CD4-positive, alpha-beta memory T cell (primary cell): ENCODE measurements at places on chromosomes 13 and 19. TPM values are rescaled to one million over a fixed set of nuclear protein-coding genes. Genes with fewer than 3 reads are reported as not detected.

Gene GRAMD1A
- 205 TPM for total RNA-seq

DNA sequence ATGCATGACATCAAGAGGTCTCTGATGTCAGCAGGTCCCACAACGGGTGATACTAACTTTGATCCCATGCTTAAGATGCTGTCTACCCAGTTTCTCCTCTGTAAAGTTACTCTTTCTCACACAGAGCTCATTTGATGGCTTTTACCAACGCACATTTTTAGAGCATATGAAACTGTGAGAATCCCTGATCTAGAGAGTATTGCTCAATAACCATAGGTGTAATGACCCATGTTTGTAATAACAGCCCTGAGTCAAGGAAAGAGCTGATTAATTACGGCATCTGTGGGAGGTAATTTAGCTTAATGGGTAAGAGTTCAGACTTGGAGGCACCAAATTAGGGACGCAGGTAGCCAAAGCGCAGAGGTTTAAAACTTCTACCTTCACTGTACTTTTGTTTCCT, 18.0 kb upstream of the IZUMO2 start:
- DNase-seq, result no peak
- no peaks in the 10 kb centered on the region for H3K36me3 ChIP-seq
- no peaks in the 10 kb centered on the region for H3K27me3 ChIP-seq
- H3K4me3 ChIP-seq, result no peak overlapping the region

DNA sequence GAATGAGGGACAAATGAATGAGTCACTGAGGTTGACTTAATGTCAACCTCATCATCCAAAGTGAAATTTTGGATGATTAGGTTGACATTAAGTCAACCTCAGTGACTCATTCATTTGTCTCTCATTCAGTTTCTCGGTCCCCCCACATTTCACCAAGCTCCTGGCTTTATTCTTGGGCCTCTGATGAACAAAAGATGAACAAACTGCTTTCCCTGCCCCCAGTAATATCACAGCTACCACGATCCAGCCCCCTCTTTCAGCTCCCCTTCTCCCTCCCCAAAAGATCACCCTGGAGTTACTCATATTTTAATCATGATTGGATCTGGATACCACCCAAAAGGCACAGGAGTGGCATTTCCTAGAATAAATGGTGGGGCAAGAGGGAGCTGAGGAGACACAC, 10.8 kb downstream of the CEACAM18 start:
- DNase-seq, result no peak
- H3K4me1 ChIP-seq, result no peaks in the 10 kb centered on the region
- no peaks in the 10 kb centered on the region for H3K36me3 ChIP-seq
- no peaks in the 10 kb centered on the region for H3K27me3 ChIP-seq
- H3K27ac ChIP-seq, result no peak overlapping the region

Gene MICU2
- 50.3 TPM for total RNA-seq

Gene CEACAM16
- total RNA-seq, result not detected

DNA sequence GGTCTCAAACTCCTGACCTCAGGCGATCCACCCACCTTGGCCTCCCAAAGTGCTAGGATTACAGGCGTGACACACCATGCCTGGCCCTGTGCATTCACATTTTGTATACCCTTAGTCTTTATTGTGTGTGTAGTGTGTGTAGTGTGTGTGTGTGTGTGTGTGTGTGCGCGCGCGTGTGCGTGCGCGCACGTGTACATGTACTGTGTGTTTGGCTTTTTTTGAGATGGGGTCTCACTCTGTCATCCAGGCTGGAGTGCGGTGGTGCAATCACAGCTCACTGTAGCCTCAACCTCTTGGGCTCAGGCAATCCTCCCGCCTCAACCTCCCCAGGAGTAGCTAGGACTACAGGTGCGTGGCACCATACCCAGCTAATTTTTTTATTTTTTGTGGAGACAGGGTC, 22.1 kb downstream of the ITM2B start:
- no peak for DNase-seq
- no peaks in the 10 kb centered on the region for H3K27me3 ChIP-seq
- peaks cover 36% of the 10 kb centered on the region for H3K4me1 ChIP-seq
- H3K27ac ChIP-seq, result no peak overlapping the region
- no peak overlapping the region for H3K4me3 ChIP-seq
- H3K36me3 ChIP-seq, result peaks cover 45% of the 10 kb centered on the region

GRCh38 chr13:107222597-107222996, 654.7 kb upstream of the ARGLU1 start:
- no peaks in the 10 kb centered on the region for H3K27me3 ChIP-seq
- no peaks in the 10 kb centered on the region for H3K4me1 ChIP-seq
- no peak overlapping the region for H3K4me3 ChIP-seq
- H3K27ac ChIP-seq, result no peak overlapping the region
- DNase-seq, result no peak
- H3K36me3 ChIP-seq, result no peaks in the 10 kb centered on the region

Gene RDH8
- total RNA-seq, result not detected

DNA sequence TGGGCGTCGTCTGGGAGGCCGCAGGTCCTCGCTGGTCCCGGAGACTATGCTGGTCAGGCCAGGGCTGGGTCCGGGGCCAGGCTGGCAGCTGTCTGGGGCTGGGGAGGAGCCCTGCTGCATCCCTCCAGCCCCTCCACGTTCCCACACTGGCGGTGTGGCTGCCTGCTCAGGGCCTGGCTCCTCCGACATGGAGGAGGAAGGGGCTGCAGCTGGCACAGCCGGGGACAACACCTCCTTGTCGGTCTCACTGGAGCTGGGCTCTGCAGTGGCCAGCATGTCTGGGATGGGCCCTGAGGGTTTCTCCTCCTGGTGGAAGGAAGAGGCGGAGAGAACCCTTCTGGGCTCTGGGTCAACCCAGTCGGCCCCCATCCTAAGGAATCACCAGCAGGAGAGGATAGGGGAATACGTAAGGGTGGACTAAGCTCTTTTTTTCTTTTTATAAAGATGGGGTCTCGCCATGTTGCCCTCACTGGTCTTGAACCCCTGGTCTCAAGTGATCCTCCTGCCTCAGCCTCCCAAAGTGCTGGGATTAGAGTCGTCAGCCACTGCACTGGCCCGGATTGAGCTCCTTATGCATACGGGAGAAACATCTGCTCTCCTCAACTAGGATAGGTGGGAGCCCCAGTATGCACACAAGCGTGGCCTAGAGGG, 806 bp downstream of the ZNF414 start:
- H3K4me1 ChIP-seq, result peaks cover 61% of the 10 kb centered on the region
- peak overlapping the region; percentile 93 for H3K27ac ChIP-seq
- no peaks in the 10 kb centered on the region for H3K36me3 ChIP-seq
- no peaks in the 10 kb centered on the region for H3K27me3 ChIP-seq
- H3K4me3 ChIP-seq, result peak overlapping the region; percentile 82

GRCh38 chr19:19475849-19476828, 39.2 kb downstream of the TSSK6 start:
- H3K4me1 ChIP-seq, result peaks cover 99% of the 10 kb centered on the region
- H3K36me3 ChIP-seq, result peaks cover 24% of the 10 kb centered on the region
- DNase-seq, result peak; percentile 12
- no peak overlapping the region for H3K4me3 ChIP-seq

GRCh38 chr13:66675620-66676019, 554.5 kb downstream of the PCDH9 start:
- H3K36me3 ChIP-seq, result no peaks in the 10 kb centered on the region
- H3K4me3 ChIP-seq, result no peak overlapping the region
- H3K27ac ChIP-seq, result no peak overlapping the region

Gene GZMM
- total RNA-seq, result 28.7 TPM

DNA sequence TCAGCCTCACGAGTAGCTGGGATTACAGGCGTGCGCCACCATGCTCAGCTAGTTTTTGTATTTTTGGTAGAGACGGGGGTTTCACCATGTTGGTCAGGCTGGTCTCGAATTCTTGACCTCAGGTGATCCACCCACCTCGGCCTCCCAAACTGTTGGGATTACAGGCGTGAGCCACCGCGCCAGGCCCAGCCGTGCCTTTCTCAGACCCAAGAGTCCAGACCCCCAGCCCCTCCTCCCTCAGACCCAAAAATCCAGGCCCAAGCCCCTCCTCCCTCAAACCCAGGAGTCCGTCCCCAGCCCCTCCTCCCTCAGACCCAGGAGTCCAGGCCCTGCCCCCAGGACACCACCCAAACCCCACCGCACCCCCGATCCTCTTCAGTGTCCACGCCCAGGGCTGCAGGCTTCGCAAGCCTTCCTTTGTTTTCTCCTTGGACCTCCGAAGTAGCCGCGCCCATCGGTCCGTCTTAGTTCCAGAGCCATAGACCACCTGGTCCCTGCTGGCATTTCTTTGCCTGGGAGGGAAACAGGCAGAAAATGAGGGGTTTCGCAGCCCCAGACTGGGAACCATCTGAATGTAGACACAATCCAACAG, 3.7 kb downstream of the TMC4 start:
- H3K4me3 ChIP-seq, result no peak overlapping the region
- peaks cover 18% of the 10 kb centered on the region for H3K4me1 ChIP-seq
- H3K36me3 ChIP-seq, result no peaks in the 10 kb centered on the region
- DNase-seq, result no peak
- H3K27ac ChIP-seq, result no peak overlapping the region

GRCh38 chr19:7863971-7864689, 10.1 kb downstream of the PRR36 start:
- H3K4me3 ChIP-seq, result no peak overlapping the region
- H3K36me3 ChIP-seq, result no peaks in the 10 kb centered on the region
- peaks cover 34% of the 10 kb centered on the region for H3K4me1 ChIP-seq
- H3K27ac ChIP-seq, result no peak overlapping the region
- peaks cover 7% of the 10 kb centered on the region for H3K27me3 ChIP-seq
- DNase-seq, result no peak

GRCh38 chr13:95361686-95362085, 60.4 kb upstream of the ABCC4 start:
- no peaks in the 10 kb centered on the region for H3K4me1 ChIP-seq
- no peak for DNase-seq
- no peak overlapping the region for H3K27ac ChIP-seq
- no peak overlapping the region for H3K4me3 ChIP-seq
- H3K36me3 ChIP-seq, result no peaks in the 10 kb centered on the region

DNA sequence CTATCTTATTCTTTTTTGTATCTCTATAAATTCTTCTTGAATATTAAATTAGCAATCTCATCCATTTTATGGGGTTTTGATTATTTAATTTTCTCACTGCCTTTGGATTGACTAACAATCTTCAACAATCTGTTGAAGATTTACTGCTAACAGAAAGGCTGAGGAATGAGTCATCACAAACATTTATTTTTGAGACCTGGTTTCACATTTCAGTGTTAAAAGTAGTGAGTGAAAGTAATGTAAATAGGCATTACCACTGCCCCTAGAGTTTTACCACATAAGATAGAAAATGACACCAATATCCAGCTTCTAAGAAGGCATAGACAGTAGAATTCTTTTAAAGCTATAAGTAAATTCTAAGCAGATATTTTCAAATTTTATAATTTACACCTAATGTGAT, 472.8 kb downstream of the OLFM4 start:
- H3K4me1 ChIP-seq, result no peaks in the 10 kb centered on the region
- no peak overlapping the region for H3K4me3 ChIP-seq
- no peak overlapping the region for H3K27ac ChIP-seq
- DNase-seq, result no peak
- no peaks in the 10 kb centered on the region for H3K36me3 ChIP-seq

GRCh38 chr13:45718992-45719391, 16.9 kb downstream of the CBY2 start:
- no peak overlapping the region for H3K4me3 ChIP-seq
- H3K27me3 ChIP-seq, result no peaks in the 10 kb centered on the region
- no peak for DNase-seq
- no peaks in the 10 kb centered on the region for H3K36me3 ChIP-seq

- no peaks in the 10 kb centered on the region for H3K27me3 ChIP-seq
- DNase-seq, result peak; percentile 70
- H3K36me3 ChIP-seq, result no peaks in the 10 kb centered on the region
Measured at GRCh38 chr19:2507109-2507508, 31.2 kb downstream of the GADD45B start.
